ENCODE measurements at places on chromosomes 12 and 14.

GRCh38 chr14:97730706-97731105 is 933.5 kb downstream of the VRK1 start:
- DNase-seq = no peak

DNA sequence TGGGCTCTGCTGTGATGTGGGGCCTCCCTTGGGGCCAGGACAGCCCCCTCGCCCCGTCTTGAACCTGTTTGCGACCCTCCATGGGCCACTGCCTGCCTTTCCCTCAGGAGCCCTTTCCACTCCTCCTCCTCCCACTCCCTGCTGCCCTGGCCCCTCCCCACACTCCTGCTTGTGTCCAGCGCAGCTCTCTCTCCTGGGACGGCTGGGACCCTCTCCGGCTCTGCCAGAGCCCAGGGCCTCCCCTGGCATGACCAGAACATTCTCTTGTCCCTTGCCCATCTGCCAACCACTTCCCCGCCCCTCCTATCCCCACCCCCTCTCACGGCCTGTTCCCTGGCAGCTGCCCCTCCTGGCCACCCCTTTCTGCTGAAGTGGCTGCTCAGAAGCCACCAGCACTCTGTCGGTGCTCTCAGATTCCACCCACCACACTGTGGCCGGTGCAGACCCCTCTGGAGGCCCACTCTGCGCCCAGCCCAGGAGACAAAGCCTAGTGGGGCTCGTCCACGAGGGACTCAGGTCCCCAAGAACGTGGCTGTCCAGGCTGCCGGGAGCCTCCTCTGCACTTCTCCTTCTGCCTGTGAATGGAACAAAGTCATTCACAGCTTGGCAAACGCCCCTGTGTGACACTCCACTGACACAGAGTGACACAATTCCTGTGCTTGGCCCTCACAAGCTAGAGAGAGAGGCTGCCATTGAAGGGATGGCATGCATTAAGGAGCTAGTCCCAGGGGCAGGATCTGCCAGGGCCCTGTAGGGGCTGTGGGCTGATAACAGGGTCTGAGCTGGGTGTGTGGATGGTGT is 1.4 kb downstream of the ASPG start:
- no peak for DNase-seq

- no peak for DNase-seq
Measured at GRCh38 chr12:96194971-96195844, 1.0 kb downstream of the ELK3 start.

- no peak for DNase-seq
Measured at GRCh38 chr12:109436188-109436560, 40.9 kb downstream of the KCTD10 start.

DNA sequence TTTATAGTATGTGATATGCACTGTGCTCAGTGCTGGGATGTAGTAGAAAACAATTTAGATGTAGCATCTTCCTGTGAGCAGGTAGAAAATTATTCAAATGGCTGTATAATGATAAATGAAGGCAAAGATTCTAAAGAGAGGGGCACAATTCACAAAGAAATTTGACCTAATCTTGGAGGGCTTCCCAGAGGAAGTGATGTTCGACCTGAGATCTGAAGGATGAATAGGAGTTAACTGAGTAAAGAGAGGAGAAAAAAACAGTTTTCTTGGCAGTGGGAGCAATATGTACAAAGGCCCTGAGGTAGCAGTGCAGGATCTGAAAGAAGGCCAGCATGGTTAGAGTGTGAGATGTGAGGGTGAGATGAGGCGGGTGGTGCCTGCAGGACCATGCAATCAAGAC is 15.2 kb downstream of the RPH3A start:
- DNase-seq = no peak

DNA sequence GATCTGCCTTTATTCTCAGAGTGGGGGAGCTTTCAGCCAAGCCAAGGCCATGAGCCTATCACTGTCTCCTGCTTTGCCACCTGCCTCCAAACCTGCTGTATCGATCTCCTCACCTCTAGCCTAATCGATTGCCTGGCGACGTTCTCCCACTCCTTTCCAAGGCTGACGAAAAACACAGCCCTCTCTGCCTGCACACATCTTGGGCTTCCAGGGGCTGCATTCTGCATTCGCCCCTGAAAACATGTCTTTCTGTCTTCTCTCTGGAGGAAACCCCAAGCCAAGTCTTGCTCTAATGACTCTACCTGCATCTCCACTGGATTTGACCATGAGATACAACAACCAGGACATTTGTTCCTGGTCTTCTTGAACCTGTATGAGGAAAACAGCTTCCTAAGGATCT is 540.7 kb downstream of the BCL11B start:
- DNase-seq = no peak

DNA sequence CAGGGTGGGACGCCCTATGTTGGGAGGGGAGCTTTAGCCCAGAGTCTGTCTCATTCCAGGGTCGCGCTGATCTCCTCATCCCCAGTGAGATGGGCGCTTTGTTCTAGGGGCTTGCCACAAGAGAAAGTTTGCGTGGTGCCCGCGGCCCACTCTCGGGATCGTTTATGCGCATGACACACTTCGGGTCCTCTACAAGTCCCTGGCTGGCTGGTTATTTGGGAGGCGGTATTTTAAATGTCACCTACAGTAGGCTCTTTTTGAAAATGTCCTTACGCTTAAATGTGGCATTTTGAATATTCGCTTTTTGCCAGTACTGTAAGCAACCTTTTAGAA is 541 bp downstream of the GOLT1B start:
- no peak for DNase-seq

GRCh38 chr12:32302218-32303173 is 96.9 kb upstream of the FGD4 start:
- no peak for DNase-seq

DNA sequence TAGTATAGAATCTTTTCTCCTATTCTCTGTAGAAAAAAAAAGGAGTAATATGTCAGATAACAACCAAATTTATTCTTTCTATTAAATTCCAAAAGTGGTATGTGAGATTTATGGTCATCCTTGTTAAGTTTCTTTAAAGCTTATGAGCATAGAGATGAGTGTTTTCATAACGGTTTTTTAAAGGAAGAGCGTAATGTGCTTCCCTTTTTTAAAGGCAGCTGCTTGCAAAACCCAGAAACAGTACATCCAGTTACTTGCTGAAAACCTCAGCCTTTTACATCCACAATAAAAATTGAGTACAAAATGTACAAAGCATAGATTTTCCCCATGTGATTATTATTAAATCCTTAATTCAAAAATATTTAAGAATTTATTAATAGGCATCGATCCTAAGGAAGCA is 53.6 kb upstream of the CD163 start:
- DNase-seq = no peak

DNA sequence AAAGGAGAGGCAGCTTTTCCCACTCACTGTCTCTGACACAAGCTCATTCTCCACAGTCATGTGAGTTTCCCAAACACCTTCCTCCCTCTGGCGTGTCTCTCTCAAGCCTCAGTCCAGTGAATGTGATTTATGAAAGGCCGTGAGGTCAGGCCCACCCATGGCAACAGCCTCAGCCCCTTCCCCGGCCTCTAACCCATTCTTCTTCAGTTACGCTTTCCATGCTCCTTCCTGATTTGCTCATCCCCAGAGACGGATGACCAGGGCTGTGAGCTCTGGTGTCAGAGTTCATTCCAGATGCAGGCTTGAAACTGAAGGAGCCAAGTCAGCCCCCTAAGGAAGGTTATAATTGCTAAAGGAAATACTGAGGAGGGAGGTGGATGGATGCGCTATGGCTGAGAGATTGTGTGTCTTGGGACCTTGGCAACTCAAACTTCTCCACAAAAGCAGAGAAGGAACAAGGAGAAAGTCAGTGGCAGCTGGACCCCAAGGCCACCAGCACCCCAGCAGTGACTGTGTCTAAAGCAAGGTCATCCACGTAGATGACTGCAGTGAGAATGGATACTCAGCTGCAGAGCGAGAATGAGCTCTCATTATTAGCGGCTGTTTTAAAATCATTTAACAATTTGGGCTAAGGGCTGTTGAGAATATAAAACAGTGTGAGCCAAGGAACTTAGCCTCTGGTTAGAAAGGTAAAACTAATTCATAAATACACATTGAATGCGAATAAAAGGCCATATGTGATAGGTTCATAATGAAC is 84.1 kb downstream of the FBXL14 start:
- no peak for DNase-seq

- DNase-seq = no peak
Measured at GRCh38 chr12:33752854-33753253, 269.4 kb upstream of the ALG10 start.

DNA sequence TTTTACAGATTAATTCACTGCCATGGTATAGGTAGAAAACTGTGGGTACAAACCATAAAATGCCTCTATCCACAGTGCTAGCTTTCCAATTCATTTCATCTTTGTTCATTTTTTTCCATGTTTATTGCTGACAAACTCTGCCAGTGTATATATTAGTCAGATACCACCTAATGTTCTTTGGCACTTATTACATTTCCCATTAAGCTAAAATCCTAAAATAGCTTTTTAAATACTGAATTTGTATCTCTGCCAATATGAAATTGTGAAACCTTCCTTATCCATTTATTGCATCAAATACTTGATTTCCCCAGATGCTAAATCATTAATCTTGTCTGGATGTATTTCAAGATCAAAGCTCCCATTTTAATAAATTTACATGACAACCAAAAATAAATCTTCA is 150.1 kb upstream of the FSCB start:
- DNase-seq = no peak

DNA sequence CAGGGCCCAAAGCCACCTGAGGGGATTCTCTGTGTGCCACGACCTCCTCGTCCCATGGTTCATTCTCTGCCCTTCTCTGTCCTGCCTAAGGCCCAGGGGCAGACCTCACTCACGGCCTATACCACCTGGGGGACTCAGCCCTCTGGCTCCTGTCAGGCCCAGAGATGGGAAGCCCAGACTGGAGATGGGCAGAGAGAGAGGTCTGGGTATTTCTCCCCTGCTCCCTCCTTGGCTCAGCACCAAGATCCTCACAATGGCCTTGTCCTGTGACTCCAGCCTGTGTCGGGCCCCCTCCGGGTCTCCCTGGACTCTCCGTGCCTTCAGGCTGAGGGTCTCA is 46.9 kb upstream of the BCL11B start:
- no peak for DNase-seq

DNA sequence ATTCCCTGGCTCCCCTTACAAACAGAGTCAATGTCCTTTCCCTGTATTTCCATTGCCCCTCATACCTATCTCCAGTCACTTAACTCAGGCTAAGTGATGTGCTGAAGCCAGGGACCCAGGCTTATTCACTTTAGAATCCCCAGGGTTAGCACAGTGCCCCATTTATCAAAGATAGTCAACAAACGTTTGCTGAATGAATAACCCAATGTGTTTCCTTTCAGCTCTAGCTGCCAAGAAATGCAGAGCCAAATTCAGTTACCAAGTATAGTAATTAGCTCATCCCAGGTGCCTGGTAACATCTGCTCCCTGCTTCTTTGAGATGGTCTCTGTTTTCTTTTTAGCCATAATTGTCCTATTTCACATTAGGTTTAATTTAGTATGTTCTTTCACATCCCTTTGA is 189.5 kb downstream of the PHLDA1 start:
- DNase-seq = no peak

DNA sequence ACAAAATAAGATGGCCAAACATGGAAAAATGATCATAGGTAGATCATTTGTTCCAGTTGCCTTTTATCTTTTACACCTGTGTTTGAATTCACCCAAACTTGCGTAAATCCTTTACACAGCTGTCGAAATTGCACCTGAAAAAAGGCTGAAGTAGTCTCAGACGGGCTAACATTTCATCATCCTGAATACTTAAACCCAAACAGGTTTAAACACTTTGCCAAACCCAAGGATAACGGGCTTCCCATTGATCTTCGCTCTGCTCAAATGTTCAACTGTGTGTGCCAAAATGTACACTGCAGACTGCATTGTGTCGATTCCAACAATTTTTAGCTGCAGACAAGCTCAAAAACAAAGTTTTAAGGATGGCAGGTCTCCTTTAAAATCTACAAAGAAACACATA is 288.7 kb upstream of the DDHD1 start:
- no peak for DNase-seq

DNA sequence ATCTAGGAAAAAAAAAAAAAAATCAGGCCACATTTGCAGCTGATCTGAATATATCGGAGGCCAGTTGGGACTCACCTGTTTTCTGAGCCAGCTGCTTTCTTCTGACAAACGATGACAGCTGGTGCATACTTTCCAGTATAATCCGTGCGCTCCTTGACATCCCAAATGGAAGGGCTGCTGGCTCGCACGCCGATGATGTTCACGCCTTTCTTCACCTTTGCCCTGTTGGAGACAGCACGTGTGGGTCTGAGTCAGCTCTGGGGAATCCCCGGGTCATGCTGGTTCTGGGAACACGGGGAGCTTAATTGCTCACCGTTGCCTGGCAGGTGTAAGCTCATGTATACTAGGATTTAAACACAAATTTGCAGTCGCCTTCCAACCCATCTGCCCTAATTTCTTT is 372.8 kb downstream of the TMEM132D start:
- no peak for DNase-seq

DNA sequence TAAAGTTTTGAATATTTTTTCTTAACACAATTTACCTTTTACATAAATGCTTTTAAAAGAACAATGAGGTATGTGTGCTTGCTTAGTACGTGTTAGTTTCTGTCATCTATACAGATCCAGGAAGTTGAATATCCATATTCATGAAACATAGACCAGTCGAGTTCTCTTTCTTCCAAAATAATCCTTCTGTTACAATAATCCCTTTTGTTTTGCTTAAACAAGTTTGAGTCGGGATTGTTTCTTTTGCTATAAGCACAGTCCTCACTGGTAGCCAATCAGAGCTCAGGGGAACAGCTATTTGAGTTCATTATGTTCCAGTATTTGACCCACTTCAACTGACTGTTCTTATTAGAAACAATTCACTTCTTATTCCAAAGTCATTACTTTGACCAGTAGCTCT is 214.7 kb upstream of the FLRT2 start:
- DNase-seq = no peak

- DNase-seq = no peak
Measured at GRCh38 chr12:88790231-88790630, 210.0 kb upstream of the KITLG start.

DNA sequence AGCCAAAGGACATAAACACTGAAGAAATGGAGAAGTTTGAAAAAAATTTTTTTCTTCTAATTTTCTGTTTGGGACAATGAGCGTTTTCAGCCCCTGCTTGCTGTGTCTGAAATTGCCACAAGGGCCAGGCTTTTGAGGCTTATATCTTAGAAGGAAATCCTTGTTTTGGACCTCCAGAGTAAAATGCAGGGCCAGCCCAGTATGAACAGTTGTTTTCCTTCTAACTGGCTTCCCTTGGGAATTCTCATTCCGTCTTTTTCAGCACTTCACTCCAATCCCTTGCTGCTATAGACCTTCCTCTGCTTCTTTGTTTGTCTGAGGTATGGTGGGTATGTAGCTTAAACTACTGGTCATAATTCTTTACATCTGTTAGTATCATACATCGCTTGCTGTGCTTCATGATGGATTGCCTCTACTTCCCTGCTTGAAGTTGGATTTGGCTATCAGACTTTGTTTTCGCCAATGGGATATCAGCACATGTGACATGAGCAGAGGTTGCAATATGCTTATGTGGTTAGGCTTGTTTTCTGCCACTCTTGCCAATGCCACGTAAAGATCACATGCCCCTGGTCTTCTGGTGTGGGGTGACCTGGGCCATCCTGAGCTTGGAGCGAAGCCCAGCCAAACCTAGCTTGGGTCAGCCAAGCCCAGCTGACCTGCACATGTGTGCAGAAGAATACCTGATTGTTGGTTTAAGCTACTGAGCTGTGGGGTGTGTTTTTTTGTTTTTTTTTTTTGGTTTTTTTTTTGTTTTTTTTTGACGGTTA is 64.7 kb downstream of the AVPR1A start:
- DNase-seq = no peak

- no peak for DNase-seq
Measured at GRCh38 chr12:31853520-31853919, 105.7 kb upstream of the RESF1 start.
